ENCODE measurements at places on chromosomes 7 and 10.

DNA sequence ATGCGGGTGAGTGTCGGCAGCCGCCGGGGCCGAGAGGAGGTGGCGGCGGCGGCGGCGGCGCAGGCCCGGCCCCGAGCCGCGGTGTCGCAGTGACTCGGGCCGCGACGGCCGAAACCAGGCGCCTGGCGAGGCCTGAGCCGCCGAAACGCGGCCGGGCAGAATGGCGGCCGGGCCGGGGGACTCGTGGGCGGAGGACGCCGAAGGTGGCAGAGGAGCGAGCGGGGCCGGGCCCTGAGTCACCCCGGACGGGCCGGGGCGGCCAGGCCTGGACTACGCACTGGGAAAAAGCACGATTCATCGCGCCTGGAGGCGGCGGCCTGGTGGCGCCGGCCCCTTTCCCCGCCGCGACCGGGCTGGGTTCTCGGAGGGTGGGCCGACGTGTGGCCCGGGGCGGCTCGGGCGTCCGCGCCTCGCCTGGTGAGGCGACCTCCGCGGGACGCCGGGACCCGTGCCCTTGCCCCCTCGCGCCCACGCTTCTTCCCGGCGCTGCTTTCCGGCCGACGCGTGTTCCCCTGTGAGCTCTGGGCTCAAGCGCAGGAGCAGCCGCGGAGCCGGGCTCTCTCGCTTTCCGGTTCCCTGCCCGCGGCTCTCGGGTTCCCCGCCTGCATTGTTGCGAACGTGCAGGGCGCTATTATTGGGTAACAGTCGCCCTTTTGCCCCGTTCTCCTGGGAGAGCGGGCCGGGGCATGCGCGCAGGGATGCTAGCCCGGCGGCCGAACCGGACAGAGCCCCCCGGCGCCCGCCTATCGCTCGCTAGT is 500 bp downstream of the CUL1 start:
- DNase-seq, result peak; percentile 60

- DNase-seq, result no peak
Measured at GRCh38 chr7:763762-764161, 36.7 kb upstream of the PRKAR1B start.

DNA sequence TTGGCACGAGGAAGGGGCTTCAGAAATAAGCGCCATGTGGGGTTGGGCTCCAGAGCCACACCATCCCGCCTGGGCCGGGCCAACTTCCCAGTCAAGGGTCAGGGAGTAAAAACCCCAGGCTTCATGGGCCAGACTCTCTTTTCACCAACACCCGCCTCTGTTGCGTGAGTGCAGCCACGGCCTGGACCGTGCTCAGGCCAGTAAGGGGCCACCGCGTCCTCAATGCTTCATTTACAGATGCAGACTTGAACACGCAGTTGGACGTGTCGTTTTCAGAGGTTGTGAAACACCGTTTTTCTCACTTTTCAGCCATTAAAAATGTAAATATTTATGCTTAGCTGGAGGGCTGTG is 161.0 kb downstream of the WDR37 start:
- no peak for DNase-seq

DNA sequence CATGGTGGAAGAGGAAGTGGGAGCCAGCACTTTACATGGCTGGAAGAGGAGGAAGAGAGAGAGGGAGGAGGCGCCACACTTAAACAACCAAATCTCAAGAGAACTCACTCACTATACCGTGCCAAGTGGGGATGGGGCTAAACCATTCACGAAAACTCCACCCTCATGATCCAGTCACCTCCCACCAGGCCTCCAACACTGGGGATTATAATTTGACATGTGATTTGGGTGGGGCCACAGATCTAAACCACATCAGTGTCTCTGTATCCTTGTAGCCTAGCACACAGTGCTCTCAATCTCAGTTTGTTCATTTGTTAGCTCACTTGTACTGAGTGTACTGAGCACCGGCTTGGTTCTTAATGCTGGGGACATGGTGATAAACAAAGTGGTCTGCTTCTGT is 228.3 kb downstream of the BUB3 start:
- no peak for DNase-seq

- peak; percentile 5 for DNase-seq
Measured at GRCh38 chr7:128906001-128906765, 4.3 kb downstream of the KCP start.

DNA sequence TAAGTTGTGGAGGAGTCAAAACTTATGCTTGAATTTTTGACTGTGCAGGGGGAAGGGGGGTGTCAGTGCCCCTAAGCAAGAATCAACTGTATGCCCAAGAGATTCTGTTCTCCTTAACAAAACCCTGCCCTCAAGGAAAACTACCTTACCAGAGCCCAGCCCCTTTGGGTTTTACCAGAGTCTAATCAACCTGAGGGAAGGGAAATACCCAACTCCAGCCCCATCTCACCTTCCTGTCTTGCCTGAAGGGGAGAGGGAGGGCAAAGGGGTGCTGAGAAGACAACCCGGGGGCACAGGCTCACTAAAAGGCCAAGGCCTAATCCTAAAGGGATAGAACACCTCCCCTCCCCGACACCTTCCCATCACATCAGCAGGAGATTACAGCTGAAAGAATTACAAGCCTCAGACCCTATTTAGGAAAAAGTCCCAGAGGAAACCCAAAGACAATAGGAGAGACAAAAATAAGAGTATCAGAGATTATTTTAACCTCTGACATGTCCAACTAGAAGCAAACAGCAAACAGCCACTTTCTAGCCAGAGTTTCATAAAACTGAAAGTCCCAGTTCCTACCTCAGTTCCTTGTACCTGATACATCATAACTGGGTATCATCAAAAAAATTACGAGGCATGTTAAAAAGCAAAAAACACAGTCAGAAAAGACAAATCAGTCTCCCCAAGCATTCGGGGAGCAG is 26.8 kb upstream of the C7orf33 start:
- no peak for DNase-seq

- peak; percentile 35 for DNase-seq
Measured at GRCh38 chr7:41205600-41205999, 497.3 kb downstream of the INHBA start.

DNA sequence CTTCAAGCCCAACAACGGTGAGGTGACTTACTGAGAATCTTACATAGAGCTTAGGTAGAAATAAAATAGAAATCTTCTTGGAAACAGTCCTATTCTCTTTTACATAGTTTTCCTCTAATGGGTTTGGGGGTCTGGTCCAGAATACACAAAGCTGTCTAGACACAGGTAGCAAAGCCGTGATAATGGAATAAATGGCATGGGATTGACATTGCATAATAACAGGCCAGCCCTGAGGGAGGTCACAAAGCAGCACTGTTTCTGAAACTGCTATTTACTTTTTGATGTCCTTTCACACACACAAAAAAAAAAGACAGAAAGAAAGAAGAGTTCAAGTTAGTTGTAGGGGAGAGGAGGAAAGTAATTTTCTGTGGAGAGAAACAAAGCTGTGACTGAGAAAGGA is 364.8 kb upstream of the SORCS1 start:
- no peak for DNase-seq

DNA sequence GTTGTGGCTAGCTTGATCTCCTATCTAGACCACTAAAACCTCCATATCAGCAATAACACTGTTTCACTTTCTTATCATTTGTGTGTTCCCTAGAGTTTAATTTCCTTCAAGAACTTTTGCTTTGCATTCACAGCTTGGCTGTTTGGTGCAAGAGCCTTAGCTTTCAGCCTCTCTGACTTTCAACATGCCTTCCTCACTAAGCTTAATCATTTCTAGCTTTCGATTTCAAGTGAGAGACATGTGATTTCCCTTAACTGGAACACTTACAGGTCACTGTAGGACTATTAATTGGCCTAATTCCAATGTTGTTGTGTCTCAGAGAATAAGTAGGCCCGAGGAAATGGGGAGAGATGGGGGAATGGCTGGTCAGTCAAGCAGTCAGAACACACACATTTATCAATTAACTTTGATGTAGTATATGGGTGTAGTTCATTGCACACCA is 10.6 kb upstream of the BPGM start:
- DNase-seq, result no peak

- no peak for DNase-seq
Measured at GRCh38 chr7:111785076-111785475, 222.8 kb upstream of the IMMP2L start.

GRCh38 chr10:97748116-97748515 is 11.2 kb downstream of the ZFYVE27 start:
- no peak for DNase-seq

DNA sequence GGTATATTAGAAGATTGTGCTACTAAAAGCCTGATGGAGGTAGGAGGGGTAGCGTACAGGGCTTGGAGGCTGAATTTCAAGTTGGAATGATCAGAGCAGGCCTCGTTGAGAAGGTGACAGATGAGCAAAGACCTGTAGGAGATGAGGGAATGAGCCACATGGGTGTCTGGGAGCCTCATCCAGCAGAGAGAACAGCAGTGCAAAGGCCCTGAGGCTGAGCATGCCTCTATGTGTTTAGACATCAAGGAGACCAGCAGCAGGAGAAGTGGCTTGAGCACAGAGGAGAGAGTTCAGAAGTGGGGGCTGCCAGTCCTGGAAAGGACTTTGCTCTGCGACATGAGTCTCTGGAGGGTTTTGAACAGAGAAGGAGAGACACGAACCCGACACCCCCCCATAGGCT is 111.7 kb downstream of the TMEM130 start:
- DNase-seq, result no peak

DNA sequence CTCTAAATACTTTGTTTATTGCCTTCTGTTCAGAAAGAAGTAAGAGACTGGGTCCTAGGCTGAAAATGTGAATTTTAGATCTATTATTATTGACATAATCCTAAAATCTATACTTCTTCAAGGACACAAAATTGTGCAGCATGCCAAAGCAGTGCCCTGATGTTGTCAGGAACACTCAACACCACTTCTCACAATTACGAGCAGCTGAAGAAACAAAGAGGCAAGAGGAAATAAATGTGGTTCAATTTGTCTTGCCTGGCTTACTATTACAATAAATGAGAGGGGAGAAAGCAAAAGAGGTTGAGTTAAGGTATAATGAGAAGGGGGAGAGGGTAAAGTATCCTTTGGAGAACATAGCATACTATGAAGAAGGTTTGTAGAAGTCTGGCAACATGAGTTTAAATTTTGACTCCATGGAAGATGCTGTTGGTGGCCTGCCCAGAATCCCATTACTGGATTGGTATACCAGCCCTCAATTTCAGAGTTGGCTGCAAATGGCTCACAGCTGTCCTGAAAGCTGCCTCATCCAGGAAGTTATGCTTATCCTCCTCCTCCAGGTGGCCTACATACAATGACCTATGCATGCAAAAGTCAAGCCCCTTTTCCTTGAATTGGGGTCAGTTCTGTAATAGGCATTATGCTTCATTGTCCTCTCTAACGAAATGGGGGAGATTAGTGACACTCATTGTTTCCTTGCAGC is 274.6 kb upstream of the SMIM30 start:
- no peak for DNase-seq

- no peak for DNase-seq
Measured at GRCh38 chr10:124621637-124622036, 122.5 kb downstream of the FAM53B start.

DNA sequence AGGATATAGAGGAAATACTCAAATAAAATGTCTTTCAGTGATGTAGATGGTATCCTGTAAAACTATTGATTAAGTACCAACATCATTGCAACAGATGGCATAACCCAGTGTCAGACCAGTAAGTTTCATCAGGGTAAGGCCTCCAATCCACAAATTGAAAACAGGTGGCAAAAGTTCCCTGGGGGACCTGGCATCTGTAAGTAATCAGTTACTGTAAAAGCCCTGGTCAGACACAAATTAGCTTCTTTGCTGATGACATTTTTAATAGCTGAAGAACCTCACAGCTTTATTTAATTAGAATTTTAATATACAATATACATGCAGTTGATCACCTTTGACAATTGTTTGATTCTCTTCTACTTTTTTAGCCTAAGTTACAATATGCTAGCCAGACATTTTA is 152.5 kb downstream of the PLXDC2 start:
- no peak for DNase-seq

- no peak for DNase-seq
Measured at GRCh38 chr10:88623835-88624234, 37.3 kb downstream of the LIPJ start.

- DNase-seq, result no peak
Measured at GRCh38 chr7:134422008-134422407, 36.9 kb downstream of the AKR1B1 start.

DNA sequence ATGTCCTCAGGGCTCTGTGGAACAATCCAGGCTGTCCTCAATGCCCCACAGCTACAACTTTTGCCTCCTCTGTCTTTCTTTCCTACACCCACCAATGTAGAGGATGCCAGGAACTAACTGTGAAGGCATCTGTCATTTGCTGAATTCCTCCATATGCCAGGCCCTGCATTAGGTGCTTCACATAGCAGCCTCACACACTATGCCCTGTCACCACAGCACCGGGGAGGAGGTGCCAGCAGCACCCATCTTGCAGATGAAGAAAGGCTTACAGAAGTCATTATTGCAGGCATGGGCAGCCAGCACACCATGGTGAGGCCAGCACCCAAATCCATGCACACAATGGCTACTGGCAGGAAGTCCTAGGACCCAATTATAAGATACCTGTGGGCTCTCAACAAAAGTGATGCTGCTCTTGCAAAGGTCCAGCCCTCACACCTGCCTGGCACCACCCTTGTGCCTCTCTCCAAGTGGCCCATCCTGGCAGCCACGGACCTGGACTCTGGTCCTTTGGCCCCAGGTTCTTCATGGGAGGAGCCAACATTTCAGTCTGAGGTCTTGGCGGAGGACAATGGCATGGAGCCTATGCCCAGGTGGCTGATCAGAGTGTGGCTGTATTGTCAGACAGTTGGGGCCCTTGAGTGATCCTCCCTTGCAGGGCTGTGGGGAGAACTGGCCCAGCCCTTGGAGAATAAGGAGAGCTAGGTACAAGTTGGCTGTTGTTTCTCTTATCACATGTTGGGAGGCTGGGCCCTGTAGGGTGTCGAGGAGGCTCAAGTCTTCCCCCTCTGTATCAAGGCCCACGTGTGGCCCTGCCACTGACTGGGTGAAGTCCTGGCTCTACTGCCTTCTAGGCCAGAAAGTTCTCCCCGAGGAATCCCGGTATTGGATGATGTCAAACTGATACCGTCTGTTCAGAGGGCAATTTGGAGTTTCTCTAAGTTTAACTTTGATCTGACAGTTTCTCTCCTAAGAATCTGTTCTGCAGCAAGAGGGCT is 14.4 kb upstream of the MYL7 start:
- no peak for DNase-seq

DNA sequence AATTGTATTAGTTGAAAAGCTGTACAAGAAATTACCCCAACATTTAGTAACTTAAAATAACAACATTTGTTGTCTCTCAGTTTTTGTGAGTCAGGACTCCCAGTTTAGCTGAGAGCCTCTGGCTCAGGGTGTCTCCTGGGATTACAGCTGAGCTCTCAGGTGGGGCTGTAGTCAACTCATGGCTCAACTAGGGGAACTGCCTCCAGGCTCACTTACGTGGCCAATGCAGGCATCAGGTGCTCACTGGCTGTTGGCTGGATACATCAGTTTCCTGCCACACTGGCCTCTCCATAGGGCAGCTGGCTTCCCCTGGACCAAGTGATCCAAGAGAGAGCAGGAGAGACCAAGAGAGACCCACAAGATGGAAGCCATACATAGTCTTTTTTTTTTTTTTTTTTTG is 17.5 kb downstream of the CCNY start:
- DNase-seq, result peak; percentile 34

- peak; percentile 68 for DNase-seq
Measured at GRCh38 chr10:101901340-101901739, 57.7 kb upstream of the KCNIP2 start.
